ENCODE measurements at places on chromosomes 1 and 21.

GRCh38 chr21:34201481-34201858 lies 128.1 kb downstream of the MRPS6 start:
- DNase-seq: no peak

DNA sequence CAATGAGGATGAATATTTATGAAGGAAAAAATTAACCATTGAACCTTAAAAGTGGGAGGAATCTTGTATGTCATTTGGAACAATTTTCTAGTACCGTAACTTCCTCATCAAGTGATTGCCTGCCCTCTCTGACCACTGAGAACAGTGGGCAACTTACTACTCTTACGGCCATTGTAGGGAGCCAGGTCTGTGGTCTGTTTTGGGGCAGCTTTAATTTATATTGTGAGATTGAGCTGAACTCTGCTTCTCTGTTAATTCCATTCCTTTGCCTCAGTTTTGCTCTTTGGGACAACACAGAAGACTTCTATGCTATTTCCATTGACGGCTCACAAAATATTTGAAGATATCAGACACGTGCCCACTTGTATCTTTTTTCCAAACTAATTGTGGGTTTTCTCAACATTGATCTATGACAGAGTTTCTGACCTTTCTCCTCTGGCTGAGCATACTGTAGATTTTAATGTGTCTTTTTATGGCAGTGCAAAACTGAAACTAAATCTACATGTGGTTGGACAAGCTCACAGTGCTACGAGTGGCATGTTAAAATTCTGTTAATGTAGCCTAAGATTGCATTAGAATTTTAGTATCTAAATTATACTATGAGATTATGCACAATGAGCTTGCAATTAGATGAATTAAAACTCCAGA lies 27.8 kb upstream of the ZNF281 start:
- no peak for DNase-seq

- DNase-seq: no peak
These were observed at the start of gene CTSK for GRCh38 chr1:150808121-150808520. TSS of gene CTSK (minus strand) at chr1:150808260. CDS start at chr1:150806805, 1,455 bp downstream.

DNA sequence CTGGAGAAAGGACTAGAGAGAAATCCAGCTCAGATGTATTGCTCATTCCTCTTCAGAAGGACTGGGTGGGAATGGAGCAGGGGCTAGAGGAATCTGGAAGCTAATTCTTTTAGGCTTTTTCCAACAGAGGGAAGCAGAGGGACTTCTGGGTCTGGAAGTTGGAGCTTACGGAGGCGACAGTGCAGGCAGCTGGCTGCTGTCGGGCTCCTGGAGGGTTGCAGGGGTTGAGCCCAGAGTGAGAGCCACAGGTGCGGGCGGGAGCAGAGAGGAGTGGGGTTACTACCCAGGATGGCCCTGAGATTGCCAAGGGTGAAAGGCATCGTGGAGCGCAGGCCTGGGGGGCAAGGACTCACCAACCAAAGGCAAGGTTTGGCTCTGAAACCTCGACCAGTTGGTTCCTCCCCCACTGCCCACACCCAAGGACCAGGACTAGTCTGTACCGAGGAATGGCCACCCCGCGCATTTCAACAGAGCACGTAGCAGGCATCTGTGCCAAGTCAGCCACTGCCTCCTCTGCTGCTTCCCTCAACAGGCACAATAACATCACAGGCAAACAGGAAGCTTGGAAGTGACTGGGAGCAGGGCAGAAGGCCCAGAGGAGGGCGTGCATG lies 22.7 kb upstream of the EDN2 start:
- no peak for DNase-seq

DNA sequence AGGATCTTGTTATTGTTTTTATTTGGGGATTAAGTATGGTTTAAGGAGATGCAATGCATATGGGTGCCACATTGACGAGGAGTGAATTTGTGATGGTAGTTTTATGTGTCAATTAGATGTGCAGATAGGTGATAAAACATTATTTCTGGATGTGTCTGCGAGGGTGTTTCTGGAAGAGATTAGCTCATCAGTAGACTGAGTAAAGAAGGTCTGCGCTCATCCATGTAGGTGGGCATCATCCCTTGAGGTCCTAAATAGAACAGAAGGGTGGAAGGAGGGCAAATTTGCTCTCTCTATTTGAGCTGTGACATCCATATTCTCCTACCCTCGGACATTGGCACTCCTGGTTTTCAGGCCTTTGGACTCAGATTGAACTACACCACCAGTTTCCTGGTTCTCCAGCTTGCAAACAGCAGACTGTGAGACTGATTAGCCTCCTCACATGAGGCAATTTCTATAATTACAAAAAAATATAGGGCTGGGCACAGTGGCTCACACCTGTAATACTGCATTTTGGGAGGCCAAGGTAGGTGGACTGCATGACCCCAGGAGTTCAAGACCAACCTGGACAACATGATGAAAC lies 118.2 kb upstream of the ZNF678 start:
- DNase-seq: no peak

DNA sequence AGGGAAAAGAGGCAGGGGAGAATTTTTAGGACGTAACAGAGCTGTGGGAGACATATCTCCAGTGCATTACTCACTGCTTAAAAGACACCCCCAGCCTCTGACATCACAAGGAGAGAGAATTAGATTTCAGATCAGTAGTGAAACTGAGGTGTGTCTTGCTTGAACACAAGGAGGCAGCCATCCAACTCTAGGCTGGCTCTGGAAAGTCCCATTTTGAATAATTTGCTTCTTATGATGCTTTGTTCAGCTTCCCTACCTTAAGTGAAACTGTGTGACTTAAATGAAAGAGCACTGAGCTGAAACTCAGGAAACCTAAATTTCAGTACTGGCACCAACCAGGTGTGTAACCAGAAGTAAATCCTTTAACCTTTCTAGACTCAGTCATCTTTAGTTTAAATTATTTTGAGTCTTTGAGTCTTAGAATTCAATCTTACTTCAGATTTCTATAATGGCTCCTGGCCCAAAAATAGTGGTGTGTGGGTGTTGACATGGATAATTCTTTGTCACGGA lies 251.6 kb upstream of the SGIP1 start:
- peak; percentile 79 for DNase-seq

- DNase-seq: peak; percentile 20
These were observed 19.8 kb downstream of the NENF start for GRCh38 chr1:212452323-212453155.

DNA sequence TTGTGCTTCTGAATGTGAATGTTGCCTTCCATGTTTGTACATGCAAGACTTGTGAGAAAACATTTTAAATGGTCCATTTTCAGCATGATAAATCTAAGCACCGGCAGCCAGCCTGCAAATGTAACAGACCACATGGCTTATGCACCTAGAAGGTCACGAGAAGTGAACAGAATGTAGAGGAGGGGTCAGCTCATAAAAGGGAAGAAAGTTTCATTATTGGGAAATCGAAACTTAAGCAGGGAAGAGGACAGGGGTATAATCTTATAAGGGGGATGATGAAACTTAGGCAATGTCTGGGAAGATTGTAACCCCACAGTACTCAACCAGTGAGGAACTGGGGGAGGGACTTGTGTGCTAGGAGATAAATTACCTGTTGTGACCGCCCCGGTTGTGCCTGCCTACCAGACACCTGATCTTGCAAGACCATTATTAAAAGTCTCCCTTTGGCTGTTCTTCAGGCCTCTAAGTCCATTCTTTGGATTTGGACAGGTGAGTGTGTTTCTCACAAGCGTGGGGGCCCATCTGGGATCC lies 37.7 kb upstream of the VN1R5 start:
- DNase-seq: no peak

DNA sequence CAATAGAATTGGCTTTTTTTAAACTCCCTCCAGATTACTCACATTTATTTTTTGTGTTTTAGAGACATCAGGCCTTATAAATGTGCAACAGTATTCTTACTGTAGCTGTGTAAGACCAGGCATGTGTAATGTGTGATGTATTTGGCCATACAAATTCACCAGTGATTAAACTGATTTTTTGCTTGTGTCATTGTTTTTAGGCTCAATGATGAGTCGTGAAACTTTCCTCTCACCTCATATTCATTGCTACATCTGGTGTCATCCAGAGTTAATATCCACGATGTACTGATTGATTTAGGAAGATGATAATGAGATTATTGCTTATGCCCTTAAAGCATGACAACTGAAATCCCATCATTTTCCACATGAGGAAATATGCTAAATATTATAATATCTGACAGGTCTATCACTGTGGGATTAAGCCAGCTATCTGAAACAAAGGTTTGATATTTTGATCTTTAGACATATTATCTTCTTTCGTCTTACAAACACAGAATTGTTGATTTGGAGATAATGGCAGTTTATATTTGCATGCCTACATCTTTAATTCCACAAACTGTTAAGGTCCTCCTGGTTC lies 487.9 kb downstream of the PTBP2 start:
- DNase-seq: no peak

DNA sequence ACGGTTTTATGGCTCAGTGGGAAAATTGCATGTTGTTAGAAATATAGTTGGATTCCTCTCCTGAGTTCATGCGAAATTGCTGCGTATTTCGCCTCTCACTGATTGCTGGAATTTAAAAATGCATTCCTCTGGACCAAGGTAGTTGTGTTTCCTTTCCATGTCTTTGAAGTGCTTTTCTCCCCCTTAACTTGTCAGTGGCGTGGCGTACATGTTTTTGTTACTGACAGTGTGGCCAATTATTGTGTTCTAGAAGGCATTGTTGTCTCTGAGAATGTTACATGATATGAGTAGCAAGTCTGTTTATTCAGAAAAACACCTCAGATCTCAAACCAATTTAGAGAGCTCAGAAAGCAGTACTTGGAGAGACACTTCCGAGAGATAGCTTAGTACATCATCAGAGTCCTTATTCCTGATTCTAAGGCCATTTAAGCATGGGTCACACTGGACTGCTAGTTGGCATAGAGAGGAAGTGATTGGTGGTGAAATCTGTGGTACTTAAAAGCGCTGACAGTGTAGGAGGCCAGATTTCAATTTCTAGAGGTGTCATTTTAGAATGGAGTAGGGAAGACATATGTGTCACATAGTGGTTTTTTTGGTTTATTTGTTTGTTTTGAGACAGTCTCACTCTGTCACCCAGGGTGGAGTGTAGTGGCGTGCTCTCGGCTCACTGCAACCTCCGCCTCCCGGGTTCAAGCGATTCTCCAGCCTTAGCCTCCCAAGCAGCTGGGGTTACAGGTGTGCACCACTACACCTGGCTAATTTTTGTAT lies 184.4 kb downstream of the RYR2 start:
- DNase-seq: no peak

DNA sequence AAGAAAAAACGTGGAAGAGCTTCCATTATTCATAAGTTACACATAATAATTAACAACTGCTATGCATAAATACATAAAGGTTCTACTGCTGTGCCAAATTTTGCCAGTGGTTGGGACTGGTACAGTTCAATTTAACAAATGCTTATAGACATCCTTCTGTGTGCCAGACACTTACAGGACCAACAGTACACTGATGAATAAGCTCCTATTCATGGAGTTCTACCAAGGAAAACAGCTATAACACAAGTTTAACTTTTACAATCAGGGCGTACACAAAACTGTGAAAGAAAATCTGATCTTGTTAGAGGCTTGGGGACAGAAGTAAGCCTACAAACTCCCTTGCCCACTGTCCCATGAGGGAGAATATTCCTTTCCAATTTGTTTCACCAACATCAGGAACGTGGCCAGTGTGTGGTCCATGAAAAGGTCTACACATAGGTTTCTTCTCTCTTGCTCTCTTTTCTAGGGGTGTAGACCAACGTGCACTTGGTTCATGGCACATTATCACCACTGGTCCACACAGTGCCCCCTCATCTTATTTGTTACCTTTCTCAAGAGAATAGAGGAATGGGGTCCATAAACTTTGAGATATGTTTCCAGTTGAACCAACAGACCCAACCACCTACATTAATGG lies 10.1 kb downstream of the NRIP1 start:
- DNase-seq: no peak

- DNase-seq: no peak
These were observed 7.3 kb downstream of the C1orf174 start for GRCh38 chr1:3892748-3893147.

- no peak for DNase-seq
These were observed 23.8 kb downstream of the SLC27A3 start for GRCh38 chr1:153799016-153799415.

DNA sequence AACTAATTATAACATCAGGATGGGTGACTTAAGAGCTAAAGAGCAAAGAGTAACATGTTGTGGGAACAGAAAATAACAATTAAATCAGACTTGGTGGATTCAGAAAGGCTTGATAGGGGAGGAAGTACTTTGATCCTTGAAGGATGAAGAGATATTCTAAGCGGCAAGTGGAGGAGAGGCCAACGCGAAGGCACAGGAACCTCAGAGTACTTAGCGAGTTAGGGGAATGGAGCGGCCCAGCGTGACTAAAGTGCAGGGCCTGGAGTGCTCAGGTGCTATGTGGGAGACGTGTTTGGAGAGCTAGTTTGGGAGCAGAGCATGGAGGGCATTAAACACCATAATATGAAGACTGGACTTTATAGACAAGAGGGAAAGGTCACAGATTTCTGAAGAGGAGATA lies 64.3 kb downstream of the ADCY10 start:
- no peak for DNase-seq

- DNase-seq: peak; percentile 61
These were observed 150.8 kb upstream of the PTGFR start for GRCh38 chr1:78340006-78340405.

GRCh38 chr1:235930543-235930942 lies 63.8 kb upstream of the LYST start:
- no peak for DNase-seq

DNA sequence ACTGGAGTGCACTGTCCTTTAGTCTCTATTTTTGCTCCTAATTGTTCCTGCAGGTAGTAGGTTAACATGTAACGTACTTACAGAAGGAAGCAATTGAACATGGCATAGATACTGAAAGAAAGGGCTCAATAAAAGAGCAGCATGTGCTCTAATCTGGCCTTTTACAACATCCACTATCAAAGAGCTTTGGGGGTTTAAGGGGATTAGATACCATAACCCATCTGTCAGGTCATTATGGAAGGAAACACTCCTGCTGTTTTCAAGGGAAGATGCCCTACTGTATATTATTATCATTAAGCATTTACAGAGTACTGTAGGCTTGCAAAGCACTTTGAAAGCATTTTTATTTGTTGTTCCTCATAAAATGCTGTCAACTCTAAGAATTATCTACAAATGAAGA lies 152.8 kb downstream of the TTLL7 start:
- DNase-seq: no peak

DNA sequence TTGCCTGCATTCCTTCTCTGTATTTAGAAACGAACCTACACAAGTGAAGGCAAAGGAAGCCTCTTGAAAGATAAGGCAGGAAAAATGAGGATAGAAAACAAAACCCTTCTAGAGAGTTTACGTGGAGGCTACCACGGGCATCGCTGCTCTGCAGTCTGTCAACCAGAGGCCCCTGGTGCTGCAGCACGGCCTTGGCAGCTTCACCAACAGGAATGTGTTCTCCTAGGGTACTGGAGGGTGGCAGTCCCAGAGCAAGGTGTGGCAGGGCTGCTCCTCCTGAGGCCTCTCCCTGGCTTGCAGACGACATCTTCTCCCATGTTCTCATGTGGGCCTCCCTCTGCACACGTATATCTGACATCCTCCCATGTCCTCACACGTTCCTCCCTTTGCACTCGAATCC lies 57.6 kb upstream of the SAMD11 start:
- DNase-seq: no peak

GRCh38 chr21:38807986-38808385 lies 2.3 kb downstream of the ETS2 start:
- no peak for DNase-seq

- no peak for DNase-seq
These were observed 269.0 kb upstream of the PRMT6 start for GRCh38 chr1:106787520-106787919.

- no peak for DNase-seq
These were observed 49.0 kb upstream of the CD34 start for GRCh38 chr1:207959910-207960309.

Data from AG09309 (cell line).